Left colon (tissue), 2 donors: ENCODE measurements at places on chromosomes 5 and 9. TPM values are rescaled to one million over a fixed set of nuclear protein-coding genes. Genes with fewer than 3 reads are reported as not detected.
A peak's percentile ranks its signal among the peaks of the same experiment; 100 is the strongest.

Gene AMACR
- 53.3 TPM for total RNA-seq

Gene NMUR2
- total RNA-seq, result not detected

- peak; percentile 33 for DNase-seq
These were observed 404 bp downstream of the MRNIP start for GRCh38 chr5:179858241-179858585.

Gene SLC46A2
- total RNA-seq, result not detected

DNA sequence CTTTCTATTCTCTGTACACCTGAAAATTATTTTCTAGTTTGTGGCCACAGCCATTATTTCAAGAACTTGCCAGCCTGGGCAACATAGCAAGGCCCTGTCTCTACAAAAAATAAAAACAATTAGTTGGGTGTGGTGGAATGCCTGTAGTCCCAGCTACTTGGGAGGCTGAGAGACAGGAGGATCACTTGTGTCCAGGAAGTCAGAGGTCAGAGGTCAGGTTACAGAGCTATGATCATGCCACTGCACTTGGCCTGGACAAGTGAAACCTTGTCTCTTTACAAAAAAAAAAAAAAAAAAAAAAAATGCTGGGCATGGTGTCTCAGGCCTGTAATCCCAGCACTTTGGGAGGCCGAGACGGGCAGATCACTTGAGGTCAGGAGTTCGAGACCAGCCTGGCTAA lies 58.3 kb downstream of the HMGCR start:
- DNase-seq, result no peak

- DNase-seq, result no peak
These were observed 80.6 kb downstream of the MYO10 start for GRCh38 chr5:16855485-16855884.

DNA sequence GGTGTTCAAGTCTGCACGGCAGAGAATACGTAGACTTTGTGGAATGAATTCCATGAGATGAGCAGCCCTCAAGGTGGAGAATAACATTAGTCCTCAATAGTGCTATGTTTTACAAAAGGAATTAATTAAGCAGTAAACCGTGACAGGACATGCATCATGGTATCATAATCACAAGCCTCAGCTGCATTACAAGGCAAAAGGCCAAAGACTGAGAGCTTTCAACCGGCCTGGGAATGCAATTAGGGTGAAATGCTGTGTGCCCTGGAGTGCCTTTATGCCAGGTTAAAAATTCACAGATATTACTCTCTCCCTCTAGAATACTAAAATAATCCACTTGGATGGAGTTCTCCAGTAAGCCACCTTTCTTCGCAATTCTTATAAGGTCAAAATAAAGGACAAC lies 270.6 kb downstream of the MLLT3 start:
- no peak for DNase-seq

Gene HK3
- total RNA-seq, result 1.3 TPM

- no peak for DNase-seq
These were observed 713 bp downstream of the LCN10 start for GRCh38 chr9:136741883-136742571.

Gene OBP2B
- total RNA-seq, result not detected

DNA sequence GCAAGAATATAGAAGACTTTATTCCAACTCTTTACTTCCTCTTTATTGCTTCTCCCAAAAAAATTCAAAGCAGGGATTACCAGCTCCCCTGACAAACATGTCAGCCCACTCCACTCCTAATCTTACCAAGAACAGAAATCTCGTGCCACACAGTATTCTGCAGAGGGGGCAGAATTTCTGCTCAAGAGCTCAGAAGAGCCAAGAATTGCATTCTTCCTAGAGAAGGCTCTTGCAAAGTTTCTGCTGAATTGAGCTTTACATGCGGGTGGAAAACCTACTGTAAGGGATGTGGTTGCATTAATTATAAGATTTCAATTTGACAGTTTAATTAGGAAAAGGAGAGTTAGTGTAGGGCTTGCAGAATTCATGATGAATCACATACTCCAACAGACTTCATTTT lies 428.5 kb downstream of the CETN3 start:
- no peak for DNase-seq

GRCh38 chr9:83185488-83186154 lies 122.7 kb upstream of the RASEF start:
- DNase-seq, result no peak

Gene PCDHB7
- total RNA-seq, result 0.12 TPM

Gene PCDHGA6
- total RNA-seq, result 2.0 TPM
